ENCODE measurements at places on chromosomes 2 and 18.

- no peak for DNase-seq
These were observed 212.7 kb downstream of the DYSF start for GRCh38 chr2:71666094-71666474.

GRCh38 chr2:85662899-85663593, 5.0 kb downstream of the SFTPB start:
- DNase-seq: no peak

GRCh38 chr2:181554061-181554830, 97.1 kb downstream of the ITGA4 start:
- no peak for DNase-seq

GRCh38 chr18:49650426-49650891, 88.6 kb downstream of the LIPG start:
- no peak for DNase-seq

DNA sequence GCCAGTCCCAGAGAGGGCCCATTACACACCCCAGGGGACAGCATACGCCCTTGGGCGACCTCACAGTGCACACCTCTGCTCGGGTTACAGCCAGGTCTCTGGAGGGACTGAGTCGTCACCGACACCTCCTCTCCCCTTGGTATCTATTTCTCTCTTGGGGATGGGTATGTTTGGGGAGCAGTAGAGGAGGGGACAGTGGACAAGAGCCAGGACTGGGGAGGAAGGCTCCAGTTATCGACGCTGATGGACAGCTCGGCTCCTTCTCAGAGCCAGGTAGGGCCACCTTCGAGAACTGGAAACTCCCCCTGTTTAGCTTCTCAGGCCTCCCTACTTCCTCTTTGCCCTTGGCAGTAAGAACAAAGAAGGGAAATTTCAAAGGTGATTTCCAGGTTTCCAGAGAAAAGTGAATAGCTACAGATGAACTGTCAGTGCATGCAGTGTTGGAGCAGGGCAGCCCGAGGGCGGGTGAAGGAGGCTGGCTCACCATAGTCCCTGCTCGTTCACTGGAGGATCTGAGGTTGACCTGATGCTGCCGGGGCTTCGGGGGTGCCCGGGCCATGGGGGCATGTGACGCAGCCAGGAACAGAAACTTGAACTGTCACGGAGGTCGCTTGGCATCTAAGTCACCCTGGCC, 4.4 kb upstream of the SEMA4C start:
- DNase-seq: no peak

DNA sequence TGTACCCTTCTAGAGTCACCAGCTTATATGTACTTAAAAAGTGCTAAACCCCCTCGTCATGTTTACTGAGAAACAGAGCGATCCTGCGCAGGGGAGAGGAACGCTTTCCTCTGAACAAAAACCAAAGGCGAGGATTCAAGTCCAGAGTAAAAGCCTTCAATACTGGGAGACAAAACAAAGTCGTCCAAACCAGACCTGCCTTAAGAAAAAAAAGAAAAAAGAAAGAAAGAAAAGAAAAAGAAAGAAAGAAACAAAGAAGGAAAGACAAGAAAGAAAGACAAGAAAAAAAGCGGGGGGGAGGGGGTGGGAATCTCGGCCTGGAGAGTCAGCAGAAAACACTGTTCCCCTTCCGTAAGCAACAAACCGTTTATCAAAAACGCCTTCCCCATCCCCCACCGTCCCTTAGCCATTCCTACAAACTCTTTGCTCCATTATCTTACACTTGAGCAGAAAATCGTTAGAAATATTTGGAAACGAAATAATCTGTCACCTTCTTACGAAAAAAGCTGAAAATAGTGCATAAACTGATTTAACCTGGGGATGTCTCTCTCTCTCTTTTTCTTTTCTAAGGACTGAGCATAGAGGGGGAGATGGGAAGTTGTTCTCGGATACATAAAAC, 3.3 kb downstream of the PTGR3 start:
- DNase-seq: no peak

GRCh38 chr2:8141079-8141707, 540.7 kb upstream of the ID2 start:
- DNase-seq: no peak

DNA sequence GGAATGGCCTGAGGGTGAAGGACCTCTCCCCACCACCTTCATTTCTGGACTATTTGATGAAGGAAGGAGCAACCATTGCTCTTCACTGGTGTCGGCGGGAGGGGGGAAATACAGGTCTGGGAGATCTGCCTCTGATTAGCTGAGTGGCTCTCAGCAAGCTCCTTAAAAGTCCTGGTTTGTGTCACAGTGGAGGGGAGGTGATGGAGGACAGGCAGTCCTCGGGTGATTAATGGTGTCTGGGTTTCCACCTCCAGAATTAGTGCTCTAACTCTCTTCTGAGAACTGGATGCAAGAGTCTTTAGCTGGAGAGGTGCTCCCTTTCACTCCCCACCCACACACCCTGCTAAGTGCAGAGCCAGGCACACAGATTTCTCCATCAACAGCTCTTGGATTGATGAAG, 83.2 kb downstream of the TTC32 start:
- no peak for DNase-seq

- no peak for DNase-seq
These were observed 63.7 kb upstream of the CCBE1 start for GRCh38 chr18:59760619-59761600.

DNA sequence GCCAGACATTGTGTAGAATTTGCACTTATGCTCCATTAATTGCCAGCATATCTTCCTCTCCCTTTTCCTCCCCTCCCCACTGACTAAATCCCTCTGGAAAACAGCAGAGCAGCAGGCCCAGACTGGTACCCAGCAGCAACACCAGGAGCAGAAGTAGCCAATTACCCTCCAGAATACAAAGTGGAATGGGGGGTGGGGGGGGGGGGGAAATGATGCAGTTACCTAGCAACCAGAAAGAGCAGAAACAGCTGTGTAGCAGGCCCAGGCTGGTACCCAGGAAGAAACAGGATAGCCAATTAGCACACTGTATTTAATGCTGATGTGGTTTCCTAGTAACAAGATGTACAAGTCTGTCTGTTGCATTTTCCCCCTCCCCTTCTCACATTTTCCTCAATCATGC, 52.3 kb downstream of the KLF7 start:
- DNase-seq: peak; percentile 97

- no peak for DNase-seq
These were observed 372.7 kb upstream of the ID2 start for GRCh38 chr2:8309131-8309530.

DNA sequence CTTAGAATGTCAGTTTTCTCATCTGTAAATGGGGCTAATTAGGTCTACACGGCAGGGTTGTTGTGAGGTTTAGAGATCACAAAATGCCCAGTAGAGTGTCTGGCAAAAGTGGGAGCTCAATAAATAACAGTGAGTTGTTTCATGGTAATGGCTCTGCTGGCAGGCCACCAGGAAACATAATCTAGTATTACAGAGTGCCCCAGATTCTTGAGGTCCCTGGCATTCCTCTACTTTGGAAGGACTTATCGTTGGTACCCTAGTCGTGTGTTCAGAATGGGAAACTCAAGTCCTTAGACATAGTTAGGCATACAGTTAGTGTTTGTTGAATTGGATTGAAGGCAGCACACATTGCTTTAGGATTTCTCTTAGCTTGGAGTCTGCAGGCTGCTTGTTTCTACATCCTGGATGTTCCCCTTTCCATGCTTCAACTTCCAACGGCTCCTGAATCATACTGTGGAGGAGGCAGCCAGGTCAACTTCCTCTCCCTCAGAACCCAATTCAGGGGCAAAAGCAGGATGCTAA, 161.5 kb upstream of the FOSL2 start:
- no peak for DNase-seq

DNA sequence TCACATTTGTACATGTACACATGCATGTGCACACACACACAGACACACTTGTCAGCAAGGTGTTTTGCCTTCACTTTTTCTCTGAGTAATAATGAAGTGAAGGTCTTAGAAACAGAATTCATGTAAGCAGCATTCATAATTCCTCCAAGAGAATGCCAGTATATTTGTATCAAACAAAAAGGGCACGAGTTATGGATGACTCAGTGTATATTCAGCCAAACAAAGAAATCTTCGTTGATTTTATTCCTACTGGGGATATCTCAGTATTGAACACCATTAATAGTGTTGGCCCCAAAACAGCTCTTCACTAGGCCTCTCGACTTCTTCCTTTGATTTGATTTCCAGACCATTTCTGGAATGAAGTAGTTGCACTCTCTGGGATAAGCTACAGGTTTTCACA, 125.3 kb downstream of the PIK3C3 start:
- no peak for DNase-seq

GRCh38 chr2:1422716-1423285, 9.5 kb downstream of the TPO start:
- DNase-seq: no peak

DNA sequence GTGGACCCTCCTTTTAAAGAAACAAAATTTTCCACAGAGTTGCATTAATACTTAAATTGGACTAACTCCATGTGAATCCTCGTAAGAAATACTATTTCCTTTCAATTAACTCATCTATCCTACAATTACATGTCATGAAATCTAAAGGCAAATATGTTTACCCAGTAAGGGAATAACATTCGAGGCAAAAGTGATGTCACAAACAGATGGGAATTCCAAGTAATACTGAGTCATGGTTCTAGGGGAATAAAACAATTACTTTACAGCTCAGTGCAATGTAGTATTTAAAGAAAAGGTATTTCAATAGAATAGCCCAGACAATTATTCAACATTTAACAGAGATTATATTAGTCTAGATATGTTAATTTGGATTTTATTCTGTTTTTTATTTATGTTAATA, 205.8 kb downstream of the ZNF385B start:
- DNase-seq: no peak

DNA sequence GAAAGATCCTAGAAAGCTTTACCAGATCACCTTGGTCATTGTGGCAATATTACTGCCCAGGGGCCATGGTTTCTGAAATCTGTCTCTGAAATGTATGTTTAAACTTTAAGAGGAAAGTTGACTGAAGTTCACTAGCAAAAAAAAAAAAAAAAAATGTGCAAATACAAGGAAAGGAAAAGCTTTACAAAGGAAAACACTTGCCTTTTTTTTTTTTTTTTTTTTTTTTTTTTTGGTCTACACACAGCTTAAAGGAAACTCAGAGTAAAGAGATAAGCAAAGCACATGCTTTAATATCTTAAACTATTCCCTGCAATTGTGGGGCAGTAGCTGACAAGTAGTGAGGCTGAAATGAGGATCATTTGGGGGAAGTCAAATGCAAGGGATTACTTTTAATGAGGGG, 174.2 kb upstream of the EPAS1 start:
- DNase-seq: no peak

DNA sequence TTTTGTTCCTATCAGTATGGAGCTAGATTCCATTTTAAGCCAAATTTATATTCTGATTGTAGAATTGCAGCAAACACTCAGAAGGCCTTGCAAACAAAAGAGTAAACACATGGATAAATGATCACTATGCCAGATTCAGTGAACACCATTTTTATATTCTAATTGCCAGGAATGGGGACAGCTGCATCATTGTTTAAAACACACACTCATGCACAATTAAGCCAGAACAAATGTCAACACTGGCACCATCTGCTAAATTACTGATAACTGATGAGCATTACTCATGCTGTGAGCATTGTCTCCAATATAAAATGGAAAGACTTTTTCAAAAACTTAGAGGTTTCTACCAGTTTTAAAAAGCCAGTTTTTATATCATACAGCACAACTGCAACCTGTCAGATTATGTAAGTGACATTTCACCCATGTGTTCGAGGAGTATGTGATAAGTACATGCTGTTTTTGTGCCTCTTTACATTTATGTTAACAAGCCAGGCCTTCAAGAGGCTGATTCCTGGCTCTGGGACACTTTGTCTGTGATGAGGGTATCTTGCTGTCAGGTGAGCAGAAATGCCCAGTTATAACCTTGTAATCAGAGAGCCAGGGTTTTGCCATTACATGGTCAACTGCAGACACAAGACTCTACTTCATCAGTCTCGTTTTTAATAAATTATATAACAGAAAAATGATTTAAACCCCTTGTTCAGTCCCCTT, 4.4 kb upstream of the ST8SIA5 start:
- peak; percentile 90 for DNase-seq

DNA sequence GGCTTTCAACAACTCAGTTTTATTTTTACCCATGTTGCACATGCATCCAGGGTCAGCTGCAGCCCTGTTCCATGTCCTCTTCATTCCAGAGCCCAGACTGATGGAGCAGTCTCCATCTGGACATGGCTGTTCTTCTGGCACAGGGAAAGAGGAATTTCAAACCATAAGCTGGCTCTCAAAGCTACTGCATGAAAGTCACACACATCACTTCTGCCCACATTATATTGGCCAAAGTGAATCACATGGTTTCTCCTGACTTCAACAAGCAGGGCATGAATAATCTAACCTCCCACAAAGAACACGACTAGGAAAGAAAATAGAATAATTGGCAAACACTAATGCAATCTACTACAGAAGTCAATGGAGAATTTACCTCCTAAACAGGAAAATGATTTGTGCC, 94.2 kb downstream of the FTCDNL1 start:
- DNase-seq: peak; percentile 40

DNA sequence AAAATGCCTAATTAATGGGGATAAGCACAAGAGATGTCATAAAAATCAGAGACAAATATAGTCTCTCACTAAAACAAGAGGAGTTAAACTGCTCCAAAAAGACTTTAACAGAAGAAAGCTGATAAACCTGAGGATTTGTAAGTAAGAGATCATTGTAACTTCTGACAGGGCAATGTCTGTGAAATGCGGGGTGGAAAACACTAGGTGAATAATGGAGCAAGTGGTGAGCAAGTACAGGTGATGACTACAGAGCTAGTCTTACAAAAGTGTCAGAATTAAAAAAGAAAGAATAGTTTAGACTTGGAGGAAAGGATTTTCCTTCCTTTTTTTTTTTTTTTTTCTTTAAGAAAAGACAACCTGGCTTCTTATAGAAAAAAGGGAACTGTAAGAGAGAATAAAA, 22.7 kb downstream of the ATAD2B start:
- no peak for DNase-seq

- DNase-seq: no peak
These were observed 30.6 kb upstream of the CEP68 start for GRCh38 chr2:65025453-65026123.

DNA sequence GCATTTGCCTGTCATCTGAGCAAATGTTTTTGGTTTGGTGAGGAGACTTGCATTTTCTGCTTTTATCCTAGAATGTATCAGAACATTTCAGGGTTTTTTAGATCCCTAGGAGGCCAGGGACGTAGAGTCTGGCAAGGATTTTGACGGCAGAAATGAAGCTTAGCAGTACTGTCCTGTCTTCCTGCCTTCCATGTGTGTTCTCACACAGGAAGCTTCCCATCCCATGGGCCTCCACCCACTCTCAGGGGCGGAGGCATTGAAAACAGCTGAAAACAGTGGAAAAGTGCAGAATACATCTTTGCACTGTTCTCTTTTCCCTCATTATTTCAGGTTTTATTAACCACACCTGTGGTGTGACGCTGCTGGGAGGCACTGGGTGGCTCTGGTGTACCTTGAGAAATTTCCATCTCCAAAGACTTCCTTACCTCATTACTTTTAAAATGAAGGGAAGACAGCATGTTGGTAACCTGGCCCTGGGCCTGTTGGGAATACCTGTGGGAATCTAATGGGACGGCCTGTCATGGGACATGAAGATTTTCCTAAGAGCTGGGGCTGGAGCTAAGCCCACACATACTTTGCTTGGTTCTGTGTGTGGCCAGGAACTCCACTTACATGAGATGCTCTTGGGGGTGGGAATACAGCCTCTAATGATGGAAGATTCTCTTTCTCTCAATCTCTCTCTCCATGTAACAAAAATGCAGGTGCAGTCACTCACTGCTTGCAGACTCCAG, 20.5 kb downstream of the PCARE start:
- DNase-seq: no peak

Measured in NCI-H1694 treated with DMSO at 0.1 percent for 48 hours (cell line).